ENCODE measurements at places on chromosomes 6 and 20.
A peak's percentile ranks its signal among the peaks of the same experiment; 100 is the strongest.

DNA sequence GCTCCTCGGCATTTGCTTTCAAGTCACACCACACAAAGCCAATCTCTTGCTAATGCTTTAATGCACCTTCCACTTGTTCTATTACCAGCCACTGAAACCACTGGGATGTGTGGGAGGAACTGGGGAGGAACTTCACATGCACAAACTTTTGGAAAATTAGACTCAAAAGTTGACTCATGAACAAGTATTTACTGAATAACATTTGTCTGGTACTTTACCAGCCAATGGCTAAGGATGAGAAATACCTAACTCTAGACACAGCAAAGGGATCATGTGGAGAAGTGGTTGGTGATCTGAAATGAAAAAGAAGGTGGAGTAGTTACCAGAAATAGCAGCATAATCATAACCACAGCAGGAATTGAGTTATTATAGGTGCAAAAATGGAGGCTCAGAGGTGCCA, 554.0 kb upstream of the NOX3 start:
- DNase-seq: no peak

DNA sequence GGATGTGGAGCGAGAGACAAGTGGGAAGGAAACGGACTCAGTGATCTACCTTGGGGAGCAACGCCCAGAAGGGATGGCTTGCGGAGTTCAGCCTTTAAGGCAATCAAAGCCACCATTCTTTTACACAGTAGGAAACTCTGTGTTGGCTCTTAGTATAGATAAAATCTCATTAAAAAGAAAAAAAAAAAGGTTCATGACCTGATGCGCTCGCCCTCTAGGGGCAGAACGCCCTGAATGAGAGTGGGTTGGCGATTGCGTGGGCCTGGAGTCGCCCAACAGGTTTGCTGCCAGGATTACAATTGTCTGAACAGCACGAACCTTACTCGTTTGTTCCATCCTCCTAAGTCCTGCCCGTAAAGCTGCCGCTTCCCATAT, 1.2 kb downstream of the TPD52L1 start:
- DNase-seq: peak; percentile 11

DNA sequence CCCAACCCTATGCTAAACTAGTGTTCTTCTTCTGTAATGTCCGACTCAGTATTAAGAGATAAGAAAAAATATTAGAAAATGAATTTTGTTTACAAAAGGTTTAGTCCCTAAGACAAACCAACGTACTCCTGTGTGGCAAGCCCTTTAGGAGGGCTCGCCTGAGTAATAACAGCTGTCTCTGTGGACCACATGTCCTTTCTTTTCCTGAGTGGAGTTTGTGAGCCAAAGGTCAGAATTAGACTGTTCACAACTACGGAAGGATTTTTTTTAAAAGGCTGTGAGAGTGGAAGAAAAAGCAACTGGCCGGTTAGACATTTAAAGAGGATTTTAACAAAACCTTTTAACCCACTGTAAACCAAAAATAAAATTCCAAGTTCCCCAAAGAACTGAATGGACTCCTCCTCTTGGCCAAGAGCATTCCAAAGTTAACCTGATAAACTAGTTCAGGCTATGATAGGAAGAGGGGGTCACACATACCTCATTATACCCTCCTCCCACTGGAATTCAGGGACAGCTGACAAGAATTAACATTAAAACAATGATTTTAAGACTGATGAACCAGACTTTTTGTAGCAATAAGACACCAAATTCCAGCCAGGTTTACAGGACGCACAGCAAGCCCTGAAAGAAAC, 43.5 kb downstream of the FAM184A start:
- DNase-seq: no peak

GRCh38 chr6:7236306-7237209, 76.4 kb downstream of the SSR1 start:
- DNase-seq: no peak

- DNase-seq: no peak
Measured at GRCh38 chr6:19303383-19303782, 533.8 kb upstream of the ID4 start.

- no peak for DNase-seq
Measured at GRCh38 chr6:127691146-127691545, 114.2 kb downstream of the C6orf58 start.

DNA sequence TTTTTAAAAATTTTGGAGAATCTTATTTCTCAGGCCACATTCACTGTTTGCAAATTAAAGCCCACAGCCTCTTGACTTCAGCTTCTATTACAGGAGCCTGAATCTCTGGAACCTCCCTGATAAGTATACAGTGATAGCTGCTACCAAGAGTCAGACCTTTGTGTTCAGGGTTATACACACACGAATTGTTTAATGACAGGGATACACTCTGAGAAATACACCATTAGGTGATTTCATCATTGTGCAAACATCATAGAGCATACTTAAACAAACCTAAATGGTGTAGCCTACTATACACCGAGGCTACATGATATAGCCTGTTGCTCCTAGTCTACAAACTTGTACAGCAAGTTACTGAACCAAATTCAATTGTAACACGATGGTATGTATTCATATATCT, 473.9 kb downstream of the PKHD1 start:
- no peak for DNase-seq

GRCh38 chr6:146301764-146302163, 241.9 kb upstream of the RAB32 start:
- DNase-seq: no peak

- no peak for DNase-seq
Measured at GRCh38 chr20:48629960-48630315, 197.9 kb downstream of the PREX1 start.

GRCh38 chr6:47153404-47153755, 111.2 kb upstream of the ADGRF1 start:
- DNase-seq: no peak

GRCh38 chr6:79874531-79875134, 72.7 kb downstream of the ELOVL4 start:
- no peak for DNase-seq

DNA sequence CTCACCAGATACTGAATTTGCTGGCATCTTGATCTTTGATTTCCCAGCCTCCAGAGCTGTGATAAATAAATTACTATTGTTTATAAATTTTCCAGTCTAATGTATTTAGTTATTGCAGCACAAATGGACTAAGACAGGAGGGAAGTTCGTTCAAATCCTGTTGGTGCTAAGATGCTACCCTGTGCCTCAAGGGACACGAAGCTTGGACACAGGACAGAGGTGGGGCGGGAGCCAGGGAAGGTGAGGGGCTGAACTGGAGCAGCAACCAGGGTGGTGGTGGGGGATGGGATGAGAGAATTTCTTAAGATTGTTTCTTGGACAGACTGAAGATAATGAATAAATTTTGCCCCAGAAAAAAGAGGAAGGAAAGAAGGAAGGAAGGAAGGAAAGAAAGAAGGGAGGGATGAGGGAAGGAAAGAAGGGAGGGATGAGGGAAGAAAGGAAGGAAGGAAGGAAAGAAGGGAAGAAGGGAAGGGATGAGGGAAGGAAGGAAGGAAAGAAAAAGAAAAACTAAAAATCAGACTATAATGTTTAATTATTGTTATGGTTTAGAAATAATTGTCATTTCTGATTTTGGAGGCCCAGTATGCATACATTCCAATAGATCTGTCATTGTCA, 127.2 kb downstream of the CDC5L start:
- DNase-seq: no peak

GRCh38 chr20:43431134-43431519, 26.6 kb upstream of the SRSF6 start:
- no peak for DNase-seq

GRCh38 chr20:41232973-41233926, 84.3 kb downstream of the ZHX3 start:
- DNase-seq: no peak

GRCh38 chr6:169846286-169847056, 95.0 kb downstream of the ERMARD start:
- DNase-seq: no peak

DNA sequence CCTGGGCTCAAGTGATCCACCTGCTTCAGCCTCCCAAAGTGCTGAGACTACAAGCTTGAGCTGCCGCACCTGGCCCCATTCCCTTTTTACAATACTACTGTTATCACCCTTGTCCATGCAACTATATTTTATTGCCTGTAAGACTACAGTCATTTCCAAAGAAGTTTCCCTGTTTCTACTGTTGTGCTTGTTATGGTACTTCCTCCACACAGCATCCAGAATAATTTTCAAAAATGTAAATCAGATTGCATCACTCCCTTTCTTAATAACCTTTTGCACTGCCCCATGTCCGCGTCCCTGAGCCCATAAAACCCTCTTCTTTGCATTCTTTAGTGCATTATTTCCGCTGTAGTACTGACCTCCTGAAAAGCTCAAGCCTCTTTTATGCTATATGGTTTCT, 128.9 kb upstream of the AKIRIN2 start:
- no peak for DNase-seq

GRCh38 chr6:73679009-73679408, 17.0 kb upstream of the CD109 start:
- no peak for DNase-seq

GRCh38 chr6:138577151-138577915, 78.0 kb upstream of the NHSL1 start:
- no peak for DNase-seq

DNA sequence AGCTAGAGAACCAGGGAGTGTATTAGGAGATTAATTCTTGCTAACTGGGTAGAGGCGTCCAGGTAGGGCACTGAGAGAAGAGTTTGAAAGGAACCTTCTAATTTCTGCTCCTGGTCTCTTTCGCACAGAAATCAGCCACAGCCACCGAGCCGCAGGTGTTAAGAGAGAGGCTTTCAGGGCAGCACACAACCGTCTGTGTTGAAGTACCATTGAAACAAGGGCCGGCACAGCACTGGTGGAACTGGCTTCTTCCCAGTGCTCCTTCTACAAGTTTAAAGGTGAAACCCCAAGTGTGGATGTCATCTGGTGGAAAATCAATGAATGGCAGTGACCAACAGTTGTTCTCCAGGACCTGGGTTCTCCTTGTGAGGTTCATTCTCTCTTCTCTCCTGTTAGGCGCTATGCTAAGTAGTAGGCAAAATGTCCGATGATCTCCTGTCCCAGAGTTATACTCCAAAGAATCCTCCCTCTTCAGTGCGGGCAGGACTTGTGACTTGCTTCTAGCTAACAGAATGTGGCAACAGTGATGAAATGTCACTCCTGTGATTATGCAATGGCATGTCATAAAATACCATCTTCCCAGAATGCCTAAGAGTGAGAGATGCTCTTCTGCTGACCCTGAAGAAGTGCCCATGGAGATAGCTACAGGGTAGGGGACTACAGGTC, 15.0 kb upstream of the RIN2 start:
- DNase-seq: no peak
